Brain microvascular endothelial cell (primary cell): ENCODE measurements at places on chromosomes 4 and X.

DNA sequence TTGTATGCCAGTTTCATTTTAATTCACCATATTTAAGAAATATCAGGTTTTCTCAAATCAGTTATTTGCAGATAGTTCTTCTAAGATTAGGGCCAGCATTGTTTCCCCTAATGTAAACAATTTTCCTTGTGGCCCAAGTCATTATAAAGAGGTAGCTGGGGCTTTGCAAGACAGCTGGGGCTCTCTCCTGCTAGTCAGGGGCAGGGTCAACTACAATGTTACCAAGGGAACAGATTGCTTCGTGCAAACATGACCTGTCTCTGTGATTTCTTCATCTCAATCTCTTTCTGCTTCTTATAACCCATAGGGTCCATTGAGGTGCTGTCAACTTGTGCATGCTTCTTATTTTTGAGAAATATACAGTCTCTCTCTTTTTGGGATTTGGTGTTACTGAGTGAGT is 12.1 kb downstream of the ARMCX6 start:
- DNase-seq = no peak

DNA sequence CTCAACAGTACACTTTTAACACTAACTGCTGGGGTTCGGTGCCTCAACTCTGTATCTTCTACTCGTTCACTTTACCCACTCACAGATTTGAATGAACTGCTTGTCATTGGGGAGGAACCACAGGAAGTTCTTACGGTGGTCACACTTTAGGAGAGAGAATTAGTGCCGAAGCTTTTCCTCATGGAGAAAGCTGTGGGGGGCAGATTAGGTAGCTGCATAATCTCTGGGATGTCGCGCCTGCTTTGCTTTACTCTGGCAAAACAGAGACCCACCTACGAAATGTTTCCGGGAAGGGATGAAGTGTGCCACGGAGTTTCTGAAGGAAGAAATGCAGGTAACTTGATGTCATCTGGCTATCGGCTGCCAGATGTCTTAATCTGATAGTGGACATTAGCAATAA is 949.7 kb upstream of the TENM3 start:
- DNase-seq = no peak

- DNase-seq = no peak
Measured at GRCh38 chrX:1525583-1526355, 11.2 kb downstream of the P2RY8 start.

DNA sequence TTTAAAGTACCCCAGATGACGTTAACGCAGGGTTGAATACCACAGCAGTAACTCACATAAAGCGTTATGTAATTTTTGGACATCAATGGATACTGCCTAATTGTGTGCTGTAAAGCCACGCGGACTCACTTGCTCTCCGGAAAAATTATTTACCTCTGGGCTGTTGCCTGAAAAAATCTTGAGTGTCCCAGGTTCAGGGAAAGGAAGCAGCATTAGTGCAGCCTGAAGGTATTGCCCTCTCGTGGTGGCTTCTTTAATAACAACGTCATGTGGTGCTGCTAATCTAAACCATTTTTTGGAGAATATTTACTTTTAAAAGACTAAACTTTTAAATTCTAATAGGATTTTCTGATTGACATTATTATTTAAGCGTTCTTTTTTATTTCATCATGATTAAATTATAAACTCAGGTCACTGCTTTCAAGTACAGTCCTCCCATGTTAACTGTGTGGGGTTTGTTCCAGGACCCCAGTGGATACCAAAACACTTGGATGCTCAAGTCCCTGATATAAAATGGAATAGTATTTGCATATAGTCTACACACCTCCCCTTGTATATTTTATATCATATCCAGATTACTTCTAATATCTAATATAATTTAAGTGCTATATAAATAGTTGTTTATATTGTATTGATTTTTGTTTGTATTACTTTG is 384.8 kb downstream of the FAM133A start:
- peak; percentile 0 for DNase-seq
